ENCODE measurements at places on chromosomes 13 and 19.
A peak's percentile ranks its signal among the peaks of the same experiment; 100 is the strongest.

DNA sequence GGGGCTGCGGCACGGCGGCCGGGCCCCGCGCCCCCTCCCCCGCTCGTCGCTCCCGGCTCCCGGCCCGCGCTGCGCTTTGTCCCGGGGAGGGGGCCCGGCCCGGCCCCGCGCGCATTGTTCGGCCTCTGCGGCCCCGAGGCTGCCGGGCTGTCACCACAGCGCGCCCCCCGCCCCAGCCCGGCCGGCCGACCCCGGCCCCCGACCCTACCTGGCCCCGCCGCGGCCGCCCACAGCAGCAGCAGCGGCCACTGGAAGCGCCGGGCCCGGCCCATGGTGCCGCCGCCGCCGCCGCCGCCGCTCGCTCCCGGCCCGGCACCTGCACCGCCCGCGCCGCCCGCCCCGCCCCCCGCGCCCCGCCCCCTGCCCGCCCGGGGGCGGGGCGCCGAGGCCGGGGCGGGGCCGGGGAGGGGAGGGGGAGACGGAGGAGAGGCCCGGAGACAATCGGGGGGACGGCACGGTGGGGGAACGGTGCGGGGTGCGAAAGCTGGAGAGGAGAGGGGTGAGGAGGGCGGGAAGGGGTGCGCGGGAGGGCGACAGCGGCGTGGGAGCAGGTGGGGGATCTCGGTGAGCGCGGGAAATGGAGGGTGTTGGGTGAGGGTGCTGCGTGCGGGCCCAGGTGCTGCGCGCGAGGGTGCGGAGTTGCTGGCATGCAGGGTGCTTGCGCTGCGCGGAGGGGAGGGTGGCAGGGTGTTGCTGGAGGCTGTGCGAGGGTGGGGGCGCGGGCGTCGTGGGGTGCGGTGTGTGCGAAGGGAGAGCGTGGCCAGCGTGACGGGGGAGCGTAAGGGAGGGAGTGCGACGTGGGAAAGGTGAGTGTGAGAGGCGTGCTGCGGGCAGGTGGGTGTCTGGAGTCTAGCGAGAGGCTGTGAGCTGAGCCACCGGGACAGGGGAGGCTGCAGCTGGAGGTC lies at the start of gene CADM4:
TSS of gene CADM4 (minus strand) at position 332 of the 905 bp plus-strand sequence. CDS start at position 272, 60 bp downstream.
- DNase-seq = no peak

DNA sequence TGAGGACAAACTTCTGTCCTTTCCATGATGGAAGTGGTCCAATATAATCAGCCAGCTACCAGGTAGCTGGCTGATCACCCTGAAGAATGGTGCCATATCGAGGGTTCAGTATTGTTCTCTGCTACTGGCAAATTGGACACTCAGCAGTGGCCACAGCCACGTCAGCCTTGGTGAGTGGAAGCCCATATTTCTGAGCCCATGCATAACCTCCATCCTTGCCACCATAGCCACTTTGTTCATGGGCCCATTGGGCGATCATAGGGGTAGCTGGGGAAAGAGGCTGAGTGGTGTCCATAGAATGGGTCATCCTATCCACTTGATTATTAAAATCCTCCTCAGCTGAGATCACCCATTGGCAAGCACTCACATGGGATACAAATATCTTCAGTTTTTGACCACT lies 565.8 kb downstream of the IRS2 start:
- no peak for DNase-seq

- DNase-seq = no peak
Measured at GRCh38 chr13:51715613-51716012, 88.3 kb downstream of the DHRS12 start.

GRCh38 chr19:40530091-40530901 lies 46.4 kb upstream of the SHKBP1 start:
- DNase-seq = no peak

DNA sequence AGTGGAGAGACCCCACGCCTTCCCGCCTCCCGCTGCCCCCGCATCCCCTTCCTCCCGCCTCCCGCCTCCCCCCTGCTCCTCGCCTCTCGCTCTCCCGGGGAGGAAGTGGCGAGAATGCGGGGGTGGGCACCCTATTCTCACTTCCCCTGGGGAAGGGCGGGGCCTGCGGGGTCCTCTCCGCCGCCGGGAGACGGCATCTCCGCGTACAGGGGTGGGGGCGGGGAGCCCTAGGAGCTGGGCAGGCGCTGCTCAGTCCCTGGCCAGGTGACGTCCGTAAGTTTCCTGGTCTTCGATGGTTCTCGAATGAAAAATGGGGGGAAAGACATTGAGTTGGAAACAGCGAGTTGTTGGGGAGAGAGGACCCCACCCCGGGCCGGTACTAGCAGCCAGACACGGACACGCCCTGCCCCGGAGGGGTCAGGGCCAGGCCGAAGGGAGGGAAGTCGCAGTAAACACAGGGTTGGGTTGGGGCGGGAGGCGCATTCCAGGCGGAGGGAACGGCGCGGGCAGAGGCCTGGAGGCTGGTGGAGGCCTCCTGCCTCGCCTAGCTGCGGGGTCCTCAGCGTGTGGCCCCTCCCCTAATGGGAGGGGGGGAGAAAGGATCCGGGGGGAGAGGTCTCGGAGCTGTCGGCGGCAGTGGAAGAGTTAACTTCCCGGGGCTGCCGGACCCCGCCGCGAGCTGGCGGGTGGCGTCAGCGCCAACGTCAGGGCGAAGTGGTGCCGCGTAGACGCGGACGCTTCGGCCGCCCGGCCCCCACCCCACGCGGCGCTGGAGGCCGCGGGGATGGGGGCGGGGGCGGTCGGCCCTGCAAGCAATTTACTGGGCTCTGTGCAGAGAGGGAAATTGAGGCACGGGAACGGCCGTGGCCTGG lies 10.4 kb upstream of the JUND start:
- DNase-seq = peak; percentile 93

DNA sequence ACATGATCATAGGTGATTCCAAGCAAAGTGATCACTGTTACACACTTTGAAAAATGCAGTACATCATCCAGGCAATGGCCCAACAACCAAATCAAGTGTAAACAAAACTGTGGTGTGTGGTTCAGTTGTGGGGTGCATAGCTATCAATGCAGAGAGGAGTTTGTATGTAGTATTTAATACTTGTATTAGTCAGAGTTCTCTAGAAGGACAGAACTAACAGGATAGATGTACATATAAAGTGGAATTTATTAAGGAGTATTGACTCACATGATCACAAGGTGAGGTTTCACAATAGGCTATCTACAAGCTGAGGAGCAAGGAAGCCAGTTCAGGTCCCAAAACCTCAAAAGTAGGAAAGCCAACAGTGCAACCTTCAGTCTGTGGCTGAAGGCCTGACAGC lies 249.3 kb upstream of the HTR2A start:
- no peak for DNase-seq

- peak; percentile 47 for DNase-seq
Measured at GRCh38 chr19:10655457-10656312, 1.5 kb downstream of the ILF3 start.

DNA sequence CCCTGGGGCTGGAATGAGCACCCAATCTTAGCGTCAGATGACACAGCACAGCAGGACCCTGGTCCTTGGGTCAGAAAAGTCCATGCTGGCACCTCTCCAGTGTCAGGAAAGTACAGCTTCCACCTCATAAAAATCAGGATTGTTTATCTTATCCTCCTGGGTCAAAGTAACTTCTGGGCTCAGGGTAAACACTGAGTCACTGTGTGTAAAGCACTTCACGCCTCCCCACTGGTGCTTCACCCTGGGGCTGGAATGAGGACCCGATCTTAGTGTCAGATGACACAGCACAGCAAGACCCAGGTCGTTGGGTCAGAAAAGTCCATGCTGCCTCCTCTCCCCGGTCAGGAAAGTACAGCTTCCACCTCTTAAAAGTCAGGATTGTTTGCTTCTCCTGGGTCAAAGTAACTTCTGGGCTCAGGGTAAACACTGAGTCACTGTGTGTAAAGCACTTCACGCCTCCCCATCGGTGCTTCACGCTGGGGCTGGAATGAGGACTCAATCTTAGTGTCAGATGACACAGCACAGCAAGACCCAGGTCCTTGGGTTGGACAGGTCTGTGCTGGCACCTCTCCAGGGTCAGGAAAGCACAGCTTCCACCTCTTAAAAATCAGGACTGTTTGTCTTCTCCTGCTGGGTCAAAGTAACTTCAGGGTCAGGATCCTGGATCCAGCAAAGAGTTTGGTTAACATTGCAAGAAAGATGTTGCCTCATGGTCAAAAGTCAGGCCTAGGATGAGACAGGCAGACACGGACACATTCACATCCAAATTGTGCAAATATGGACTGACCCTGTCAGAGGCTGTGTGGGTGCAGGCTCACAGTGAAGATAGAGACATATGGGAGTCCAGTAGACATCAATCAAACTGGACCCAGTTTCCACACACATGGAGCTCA lies 39.2 kb upstream of the CYP2A7 start:
- no peak for DNase-seq

- DNase-seq = no peak
Measured at GRCh38 chr13:76459863-76460262, 426.3 kb downstream of the KCTD12 start.

DNA sequence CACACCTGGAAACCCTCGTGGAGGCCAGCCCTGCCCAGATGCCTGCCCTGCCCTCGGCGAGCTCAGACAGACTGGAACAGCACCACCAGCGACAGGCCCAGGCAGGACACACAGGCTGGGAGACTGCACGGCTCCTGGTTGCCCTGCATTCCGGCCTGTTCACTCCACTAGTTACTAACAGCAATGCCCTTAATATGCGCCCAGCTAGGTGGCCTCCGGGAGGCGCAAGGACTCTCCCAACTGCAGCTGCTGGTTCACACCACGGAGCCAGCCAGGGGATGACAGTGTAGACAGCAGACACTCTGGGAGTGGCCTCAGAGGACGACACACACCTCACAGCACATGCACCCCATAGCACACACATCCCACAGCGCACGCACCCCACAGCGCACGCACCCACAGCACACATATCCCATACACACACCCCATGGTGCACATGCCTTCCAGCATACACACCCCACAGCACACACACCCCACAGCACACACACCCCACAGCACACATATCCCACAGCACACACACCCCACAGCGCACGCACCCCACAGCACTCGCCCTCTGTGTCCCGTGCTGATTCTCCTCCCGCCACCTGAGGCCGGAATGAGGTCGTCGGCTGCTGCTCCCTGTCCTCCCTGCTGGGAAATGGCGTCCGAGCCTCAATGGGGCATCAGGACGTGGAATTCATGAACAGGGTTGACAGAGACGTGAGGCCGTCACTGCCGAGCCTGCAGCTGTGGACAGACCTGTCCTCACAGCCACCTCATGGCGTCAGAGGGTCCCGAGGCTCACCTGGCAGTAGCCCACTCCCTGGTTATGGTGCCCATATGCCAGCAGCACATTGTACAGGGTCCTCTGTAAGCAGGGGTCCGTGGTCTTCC lies 13.6 kb downstream of the GRTP1 start:
- DNase-seq = no peak

DNA sequence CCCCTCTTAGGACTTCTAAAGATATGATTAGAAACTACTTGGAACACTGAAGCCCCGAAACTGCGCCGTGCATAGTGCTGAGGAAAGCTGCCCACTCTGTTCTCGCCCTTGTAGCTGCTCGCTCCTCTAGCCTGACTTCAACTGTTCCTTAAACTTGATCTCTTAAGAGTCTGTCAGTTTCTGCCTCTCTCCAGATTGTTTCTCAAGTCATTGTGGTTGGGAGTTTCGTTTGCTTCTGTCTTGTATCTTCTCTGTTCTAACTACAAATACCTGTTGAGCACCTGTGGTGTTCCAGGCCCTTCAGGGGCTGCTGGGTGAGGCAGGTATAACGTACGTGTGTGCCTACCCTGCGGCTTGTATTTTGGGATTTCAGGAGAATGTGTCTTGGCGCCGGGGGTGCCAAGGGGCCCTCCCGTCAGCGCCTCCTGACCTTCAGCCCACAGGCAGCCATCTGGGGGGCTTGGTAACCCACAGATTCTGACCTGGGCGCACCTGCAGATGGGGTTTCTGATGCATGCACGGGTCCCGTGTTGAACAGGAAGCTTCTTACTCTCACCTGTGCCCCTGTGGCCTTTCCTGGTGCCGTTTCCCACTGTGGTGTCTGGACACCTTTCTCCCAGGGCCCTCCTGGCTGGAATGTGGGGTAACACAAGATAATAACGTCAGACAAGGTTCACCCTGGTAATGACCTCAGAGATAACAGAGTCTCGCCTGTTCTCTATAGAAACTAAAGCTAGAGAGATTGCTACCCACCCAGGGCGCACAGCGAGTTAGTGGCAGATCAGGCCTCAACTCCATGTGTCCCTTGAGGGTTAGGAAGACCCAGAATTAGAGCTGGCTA lies 17.2 kb upstream of the DCUN1D2 start:
- no peak for DNase-seq

- DNase-seq = no peak
Measured at GRCh38 chr19:44600466-44600865, 12.9 kb upstream of the IGSF23 start.

DNA sequence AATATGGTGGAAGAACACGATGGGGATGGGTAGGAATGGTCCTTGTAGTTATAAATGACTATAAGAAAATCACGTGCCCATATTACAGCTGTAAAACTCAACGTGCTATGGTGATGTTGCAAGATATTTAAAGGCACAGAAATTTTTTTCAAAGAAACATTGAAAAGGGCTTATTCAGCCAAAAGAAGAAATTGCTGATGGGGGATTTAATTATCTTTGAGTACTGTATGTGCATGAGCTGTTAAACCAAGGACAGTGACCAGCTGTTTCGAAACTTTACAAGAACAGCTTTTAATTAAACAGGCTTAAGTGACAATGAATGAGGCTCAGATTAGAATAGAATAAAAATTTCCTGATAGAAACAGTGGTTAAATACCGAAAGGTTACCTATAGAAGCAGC lies 339.0 kb downstream of the HS6ST3 start:
- DNase-seq = no peak

- DNase-seq = no peak
Measured at GRCh38 chr13:30235216-30235615, 72.1 kb downstream of the KATNAL1 start.

GRCh38 chr19:1572795-1573194 lies 4.7 kb upstream of the MEX3D start:
- no peak for DNase-seq

- DNase-seq = no peak
Measured at GRCh38 chr13:80367473-80367872, 26.5 kb upstream of the SPRY2 start.

- no peak for DNase-seq
Measured at GRCh38 chr13:46679369-46680120, 117.4 kb downstream of the ESD start.

- DNase-seq = peak; percentile 31
Measured at GRCh38 chr19:48913114-48913889, 13.2 kb downstream of the NUCB1 start.

GRCh38 chr13:75258159-75258782 lies 223.7 kb downstream of the TBC1D4 start:
- peak; percentile 50 for DNase-seq

GRCh38 chr13:75736173-75736572 lies 100.0 kb downstream of the LMO7 start:
- DNase-seq = no peak

- DNase-seq = no peak
Measured at GRCh38 chr13:108964606-108965005, 335.2 kb downstream of the MYO16 start.
